NCI-H774 (cell line): ENCODE measurements at places on chromosomes 13 and 19.

- DNase-seq, result no peak
Measured at GRCh38 chr19:10321874-10322835, 6.3 kb upstream of the FDX2 start.

DNA sequence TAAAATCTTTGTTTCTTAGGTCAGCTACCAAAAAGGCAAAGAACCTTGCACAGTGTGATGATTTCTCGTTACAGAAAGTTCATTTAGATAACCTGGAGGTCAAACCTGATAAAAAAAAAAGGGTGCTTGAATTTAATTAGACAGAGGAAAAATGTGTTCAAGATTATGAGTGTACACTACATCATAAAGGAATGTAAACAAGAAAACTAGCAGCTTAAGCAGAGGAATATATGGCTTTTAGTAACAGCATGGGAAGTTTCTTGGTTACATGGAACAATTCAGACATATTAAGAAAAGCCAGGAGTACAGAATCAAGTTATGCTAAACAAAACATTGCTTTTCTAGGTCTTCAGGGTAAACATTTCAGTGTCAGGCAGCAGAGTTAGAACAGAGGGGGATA lies 32.9 kb downstream of the ING1 start:
- no peak for DNase-seq

DNA sequence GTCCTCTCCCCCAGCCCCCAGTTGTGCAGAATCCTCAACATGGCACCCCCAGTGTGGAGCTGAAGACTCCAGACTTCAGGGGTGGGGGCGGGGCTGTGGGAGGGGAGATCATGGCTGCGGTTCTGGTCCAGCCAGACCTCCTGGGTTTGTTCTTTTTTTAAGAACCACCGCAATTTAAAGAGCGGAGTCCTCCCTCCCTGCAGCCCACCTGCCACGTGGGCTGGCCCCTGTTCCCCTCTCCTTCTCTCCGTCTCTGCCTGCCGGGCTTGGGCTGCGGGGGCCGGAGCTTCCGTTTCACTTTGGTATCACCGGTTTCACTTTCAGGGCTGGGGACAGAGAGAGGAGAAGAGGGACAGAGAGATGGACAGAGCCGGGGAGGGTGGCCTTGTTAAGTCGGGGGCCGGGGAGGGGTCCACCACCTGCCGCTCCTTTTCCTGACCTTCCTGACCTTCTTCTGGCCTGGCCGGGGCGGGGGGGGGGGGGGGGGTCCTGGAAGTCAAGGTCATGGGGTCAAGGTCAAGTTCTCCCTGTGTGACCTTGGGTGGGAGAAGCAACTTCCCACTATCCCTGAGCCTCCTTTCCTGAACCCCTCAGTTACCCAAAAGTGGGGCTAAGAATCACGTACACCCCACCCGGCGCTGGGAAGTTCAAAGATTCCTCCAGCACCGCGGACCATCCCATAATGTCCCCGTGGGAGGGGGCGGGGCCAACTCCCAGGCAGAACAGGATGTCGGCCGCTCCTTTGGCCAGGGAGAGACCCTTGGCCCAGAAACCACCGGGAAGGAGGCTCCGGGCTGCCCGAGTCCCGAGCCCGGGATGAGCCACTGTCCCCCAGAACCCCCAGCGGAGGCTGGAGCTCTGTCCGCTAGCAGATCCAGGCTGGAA lies 11.3 kb upstream of the ZBTB7A start:
- no peak for DNase-seq

- DNase-seq, result no peak
Measured at GRCh38 chr13:95471960-95472359, 80.6 kb upstream of the CLDN10 start.

DNA sequence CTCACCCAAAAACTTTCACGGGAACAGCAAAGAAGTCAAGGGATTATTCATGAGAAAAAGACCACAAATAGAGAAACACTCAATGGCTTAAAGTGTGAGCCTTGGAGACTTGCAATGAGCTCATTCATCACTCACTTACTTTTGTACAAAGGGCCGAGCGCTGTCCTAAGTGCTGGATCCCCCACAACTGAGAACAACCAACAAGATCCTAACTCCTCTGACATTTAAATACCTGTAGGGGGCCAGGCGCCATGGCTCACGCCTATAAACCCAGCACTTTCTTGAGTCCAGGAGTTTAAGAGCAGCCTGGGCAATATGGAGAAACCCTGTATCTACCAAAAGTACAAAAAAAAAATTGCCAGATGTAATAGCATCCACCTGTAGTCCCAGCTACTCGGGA lies 29.4 kb upstream of the ZNF507 start:
- DNase-seq, result no peak

DNA sequence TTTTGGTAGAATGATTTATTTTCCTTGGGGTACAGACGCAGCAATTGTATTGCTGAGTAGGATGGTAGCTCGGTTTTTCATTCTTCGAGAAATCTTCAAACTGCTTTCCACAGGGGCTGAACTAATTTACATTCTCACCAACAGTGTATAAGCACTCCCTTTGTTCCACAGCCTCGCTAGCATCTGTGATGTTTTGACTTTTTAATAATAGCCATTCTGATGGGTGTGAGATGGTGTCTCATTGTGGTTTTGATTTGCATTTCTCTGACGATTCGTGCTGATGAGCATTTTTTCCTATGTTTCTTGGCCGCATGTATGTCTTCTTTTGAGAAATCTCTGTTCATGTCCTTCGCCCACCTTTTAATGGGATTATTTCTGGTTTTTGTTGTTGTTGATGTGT lies 54.8 kb upstream of the UQCRFS1 start:
- no peak for DNase-seq

- no peak for DNase-seq
Measured at GRCh38 chr13:20142927-20143480, 17.8 kb downstream of the GJA3 start.

DNA sequence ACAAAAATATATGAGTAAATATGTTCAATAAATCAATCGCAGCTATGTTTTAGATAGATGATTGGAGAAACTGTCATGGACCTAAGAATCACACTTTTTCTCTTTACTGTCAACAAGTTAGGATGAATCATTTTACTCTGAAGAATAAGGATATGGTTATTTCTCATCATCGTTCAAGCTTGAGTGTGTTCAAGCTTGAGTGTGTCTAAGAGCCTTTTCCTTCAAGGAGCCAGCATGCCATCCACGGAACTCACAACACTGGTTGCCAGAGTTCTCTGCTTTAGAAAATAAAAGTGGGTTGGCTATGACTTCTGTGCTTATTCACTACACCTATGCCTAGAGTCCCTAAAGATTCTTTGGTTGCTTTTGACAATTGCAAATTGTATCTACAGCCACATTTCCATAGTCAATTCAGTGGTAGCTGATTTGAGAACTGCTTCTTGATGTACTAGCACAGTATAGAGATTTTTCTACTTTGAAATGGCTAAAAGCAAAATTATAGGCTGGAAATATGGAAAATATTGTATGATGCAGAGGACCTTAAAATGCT lies 58.1 kb upstream of the SCEL start:
- DNase-seq, result no peak

GRCh38 chr13:35879111-35879510 lies 252.1 kb downstream of the DCLK1 start:
- DNase-seq, result no peak

DNA sequence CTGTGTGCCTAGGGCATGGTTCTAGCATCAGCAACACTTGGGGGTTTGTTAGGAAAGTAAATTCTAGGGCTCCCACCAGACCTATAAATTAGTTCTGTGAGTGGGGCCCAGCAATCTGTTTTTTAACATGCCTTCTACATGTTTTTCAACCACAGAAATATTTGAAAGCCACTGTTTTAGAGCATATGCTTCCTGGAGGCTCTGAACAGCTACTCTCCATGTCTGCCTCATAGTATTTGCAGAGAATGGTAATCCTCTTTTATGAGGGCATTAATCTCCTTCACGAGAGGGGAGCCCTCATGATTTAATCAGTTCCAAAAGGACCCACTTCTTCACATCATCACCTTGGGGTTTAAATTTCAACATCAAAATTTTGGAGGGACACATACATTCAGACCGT lies 6.0 kb downstream of the SPATA13 start:
- DNase-seq, result no peak

GRCh38 chr19:21133633-21134032 lies 8.2 kb upstream of the ZNF431 start:
- DNase-seq, result no peak

- no peak for DNase-seq
Measured at GRCh38 chr19:29299416-29300380, 86.7 kb upstream of the UQCRFS1 start.

DNA sequence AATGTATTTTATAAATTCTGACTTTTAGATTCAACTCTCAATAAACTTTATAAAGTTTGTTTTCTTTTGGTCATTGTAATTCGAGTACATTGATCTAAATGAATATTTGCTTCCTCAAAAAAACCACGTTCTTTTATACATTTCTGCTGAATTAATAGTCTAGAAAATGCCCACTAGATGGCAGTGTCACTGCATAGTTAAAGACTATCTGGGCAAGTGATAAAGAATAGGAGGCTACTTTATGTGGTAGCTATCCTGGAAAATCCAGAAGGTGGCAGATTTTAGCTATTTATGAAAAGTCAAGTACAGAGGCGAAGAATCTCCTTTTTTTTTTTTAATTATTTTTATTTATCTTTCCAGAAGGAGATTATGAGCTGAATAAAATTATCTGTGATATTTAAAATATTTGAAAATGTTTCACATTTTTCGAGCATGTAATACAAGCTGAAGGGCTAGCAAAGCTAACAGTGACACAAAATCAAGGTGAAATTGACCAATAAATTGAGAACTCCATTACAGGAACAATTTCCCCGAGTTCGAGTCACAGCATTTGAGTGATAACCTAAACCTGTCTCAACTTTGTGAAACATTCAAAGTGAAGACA lies 221.8 kb downstream of the OLFM4 start:
- DNase-seq, result peak; percentile 56

GRCh38 chr19:45152504-45153338 lies 8.1 kb downstream of the NKPD1 start:
- no peak for DNase-seq

GRCh38 chr19:17751912-17752273 lies 616 bp downstream of the FCHO1 start:
- DNase-seq, result no peak

- no peak for DNase-seq
Measured at GRCh38 chr19:54279406-54279962, 1.4 kb downstream of the LILRB2 start.

DNA sequence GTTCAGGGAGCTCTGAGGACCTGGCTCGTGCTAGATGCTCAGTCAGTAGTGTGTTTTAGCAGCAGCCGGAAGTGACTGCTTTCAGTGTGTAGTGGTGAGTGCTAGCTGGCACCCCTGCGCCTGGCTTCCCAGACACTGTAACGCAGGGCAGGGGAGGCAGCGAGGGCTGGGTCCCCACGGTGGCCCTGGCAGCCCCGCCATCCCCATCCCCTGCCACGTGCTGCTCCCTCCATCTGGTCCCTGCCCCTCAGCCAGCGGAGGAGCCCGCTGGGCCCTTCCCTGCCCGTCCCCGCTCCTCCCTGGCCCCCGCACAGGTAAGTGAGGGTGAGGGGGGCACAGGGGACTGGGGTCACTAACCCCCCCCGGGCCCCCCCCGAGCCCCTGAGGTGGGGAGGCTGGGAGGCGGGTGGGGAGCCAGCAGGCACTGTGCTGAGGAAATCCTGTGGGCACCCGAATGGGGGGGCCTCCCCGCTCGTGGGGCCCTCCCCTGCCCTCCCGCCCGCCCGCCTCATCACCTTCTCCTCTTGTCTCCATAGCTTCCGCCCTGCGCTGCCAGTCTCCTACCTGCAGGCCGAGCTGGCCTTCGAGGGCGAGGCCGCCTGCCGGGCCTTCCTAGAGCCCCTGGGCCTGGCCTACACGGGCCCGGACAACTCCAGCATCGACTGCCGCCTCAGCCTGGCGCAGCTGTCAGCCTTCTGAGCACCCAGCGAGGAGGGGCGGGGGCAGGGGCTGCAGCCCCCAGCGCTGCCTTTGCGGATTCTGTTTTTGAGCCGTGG lies 3.2 kb downstream of the LENG9 start:
- DNase-seq, result no peak

- DNase-seq, result no peak
Measured at GRCh38 chr13:50847501-50847900, 4.0 kb upstream of the DLEU7 start.

DNA sequence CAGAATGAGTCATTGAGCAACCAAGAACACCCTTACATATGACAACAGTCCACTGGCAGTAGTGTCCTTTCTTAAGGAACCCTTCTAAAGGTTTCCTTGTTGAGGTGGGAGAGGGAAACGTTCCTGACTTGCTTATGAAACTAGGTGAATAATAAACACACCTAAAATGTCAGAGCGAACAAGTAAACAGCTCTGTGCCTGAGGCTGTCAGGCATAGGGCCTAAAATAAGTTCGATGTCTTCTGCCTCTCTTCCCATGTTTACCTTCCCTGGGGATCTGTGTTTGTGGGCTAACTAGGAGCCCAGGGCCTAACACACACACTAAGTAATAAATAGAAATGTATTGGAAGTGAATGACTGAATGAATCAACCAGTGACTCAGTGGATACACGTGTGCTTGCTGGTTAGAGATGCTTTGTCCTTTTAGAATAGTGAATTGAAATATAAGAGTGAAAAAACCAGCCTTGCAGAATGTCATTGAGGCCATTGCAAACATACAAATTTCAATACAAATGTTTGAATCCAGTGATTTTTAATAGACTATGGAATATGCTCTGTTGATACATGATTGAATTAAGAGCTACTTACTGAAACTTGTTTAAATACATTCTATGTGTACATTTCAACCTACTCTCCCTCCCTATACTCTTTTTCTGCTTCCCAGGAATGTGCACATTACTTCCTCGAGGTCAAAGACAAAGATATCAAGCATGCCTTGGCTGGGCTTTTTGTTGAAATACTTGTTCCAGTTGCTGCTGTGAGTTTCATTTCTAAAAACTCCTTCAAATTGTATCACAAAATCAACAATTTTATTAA lies 102.9 kb downstream of the FRY start:
- no peak for DNase-seq

DNA sequence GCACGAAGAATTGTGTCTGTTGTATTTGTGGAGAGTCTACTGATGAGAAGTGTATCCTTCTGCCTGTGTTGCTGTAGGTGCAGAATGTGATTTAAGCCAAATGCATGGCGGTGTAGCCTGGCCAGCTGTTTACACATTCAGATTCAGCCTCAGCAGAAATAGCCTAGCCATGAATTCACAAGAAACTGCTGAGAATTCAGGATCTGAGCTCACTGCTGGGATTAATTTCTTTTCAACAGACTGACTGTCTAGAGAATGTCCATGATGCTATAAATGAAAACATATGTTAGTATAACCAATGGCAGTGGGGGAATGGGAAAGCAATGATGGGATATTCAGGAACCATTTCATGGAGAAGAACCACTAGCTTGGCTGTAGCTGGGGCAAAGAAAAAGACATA lies 77.4 kb upstream of the RNF113B start:
- no peak for DNase-seq

GRCh38 chr19:29525901-29526729 lies at the start of gene VSTM2B:
Gene VSTM2B (plus strand): TSS chr19:29525994. CDS start chr19:29526584, 590 bp downstream.
- DNase-seq, result no peak

GRCh38 chr19:43658001-43658400 lies 12.0 kb downstream of the PLAUR start:
- no peak for DNase-seq
